Activated CD4-positive, alpha-beta T cell treated with anti-CD3 and anti-CD28 coated beads, Interleukin-2, amount 50 U/mL, for 16 hours (primary cell): ENCODE measurements at places on chromosomes 5 and 9.

- no peak for DNase-seq
These were observed 10.9 kb downstream of the SEC24A start for GRCh38 chr5:134659456-134659855.

GRCh38 chr9:134913713-134914500, 3.8 kb downstream of the FCN1 start:
- DNase-seq, result no peak

DNA sequence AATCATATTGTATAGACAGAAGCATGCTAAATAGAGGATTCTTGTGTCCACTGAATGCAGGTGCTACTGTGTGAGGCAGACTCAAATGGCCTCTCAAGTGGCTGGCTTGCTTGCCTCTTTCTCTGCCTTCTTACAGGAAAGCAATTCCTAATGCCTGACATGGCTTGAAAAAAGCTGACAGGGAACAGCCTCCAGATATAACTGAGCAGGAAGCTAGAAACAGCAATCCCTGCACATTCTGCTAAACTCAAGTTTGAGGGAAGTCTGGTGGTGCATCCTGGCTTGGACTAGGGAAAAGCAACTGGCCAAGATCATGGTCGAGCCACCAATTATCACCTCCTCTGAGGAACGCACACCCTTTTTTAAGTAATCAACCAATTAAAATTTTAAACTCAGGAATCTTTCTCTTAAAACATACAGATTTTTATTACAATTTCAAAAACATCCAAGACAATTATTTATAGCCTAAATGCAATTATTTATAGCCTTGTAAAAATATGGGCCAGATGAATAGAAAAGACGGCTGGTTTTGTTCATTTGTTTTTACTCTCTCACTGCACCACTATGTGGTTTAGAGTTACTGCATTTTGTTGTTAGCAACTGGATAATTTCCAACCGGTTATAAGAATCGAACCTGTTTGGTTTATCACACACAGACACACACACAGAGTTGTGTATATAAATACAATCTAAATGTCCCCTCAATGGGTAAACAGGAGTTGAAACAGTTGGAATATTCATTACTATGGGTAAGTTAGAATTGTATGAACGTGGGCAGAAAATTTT, 290.9 kb upstream of the ANKRD55 start:
- no peak for DNase-seq

DNA sequence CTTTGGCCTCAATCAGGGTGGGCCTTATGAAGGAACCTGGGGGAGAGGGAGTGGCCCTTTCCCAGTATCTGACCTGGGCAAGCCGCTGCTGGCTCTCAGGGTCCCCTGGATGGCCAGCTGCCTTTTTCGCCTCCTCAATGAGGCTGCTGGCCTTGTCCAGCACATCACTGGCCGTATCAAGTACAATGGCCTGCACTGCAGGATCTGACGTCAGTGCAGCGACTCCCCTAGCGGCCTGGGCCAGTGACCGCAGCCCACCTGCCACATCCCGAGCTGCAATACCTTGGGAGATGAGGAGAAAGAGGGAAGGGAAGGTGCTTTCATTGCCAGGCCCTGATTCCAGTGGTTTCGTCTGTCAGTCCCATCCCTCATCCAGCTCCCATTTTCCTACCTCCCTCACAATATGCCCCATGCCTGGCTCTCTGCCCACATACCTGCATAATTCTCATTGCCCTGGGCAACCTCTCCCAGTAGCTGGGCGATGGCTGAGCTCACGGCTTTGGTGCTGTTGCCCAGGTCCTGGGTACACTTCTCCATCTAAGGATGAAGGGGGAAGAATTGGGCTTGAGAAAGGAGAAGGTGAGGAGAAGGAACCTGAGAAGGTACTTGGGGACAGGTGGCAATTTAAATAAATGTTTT, 19.1 kb downstream of the TLN1 start:
- no peak for DNase-seq

GRCh38 chr9:86185872-86186271, 73.6 kb downstream of the C9orf153 start:
- no peak for DNase-seq

DNA sequence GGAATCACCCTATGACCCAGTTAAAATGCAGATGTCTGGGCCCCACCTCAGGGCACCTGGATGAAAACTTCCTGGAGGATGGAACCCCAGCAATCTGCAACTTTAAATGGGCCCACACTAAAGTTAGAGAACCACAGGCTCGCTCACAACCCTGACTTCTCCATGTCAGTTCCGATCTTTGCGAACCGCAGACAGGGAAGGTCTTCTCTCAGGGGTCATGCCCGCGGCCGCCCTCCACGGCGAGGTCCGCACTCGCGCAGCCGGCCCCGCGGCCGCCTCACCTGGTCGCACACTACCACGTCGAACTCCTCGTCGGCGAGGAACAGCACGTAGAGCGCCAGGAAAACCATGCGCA, 499 bp downstream of the ALG2 start:
- DNase-seq, result no peak

GRCh38 chr5:131672776-131673175, 37.7 kb upstream of the RAPGEF6 start:
- no peak for DNase-seq

GRCh38 chr9:126159430-126160060, 167.1 kb upstream of the MVB12B start:
- no peak for DNase-seq

GRCh38 chr5:132775476-132775961, 1.5 kb downstream of the SEPTIN8 start:
- no peak for DNase-seq

DNA sequence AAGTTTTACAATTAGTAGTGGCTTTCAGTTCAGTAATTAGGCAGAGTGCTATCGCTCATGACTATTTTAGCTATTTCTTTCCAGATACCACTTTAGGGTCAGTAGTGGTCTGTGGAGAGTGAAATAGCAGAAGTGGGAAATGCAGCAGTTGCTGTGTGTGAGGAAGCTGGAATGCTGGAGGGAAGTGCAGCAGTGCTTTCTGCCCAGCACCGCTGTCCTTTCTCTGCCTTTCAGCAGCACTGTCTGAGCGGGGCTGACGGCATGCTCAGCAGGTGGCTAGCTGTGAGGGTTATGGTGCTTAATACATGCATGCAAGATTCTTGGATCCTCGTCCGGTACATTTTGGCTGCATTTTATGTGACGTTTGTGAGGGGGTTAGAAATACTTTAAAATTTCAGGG, 213.9 kb downstream of the PBX3 start:
- no peak for DNase-seq

GRCh38 chr9:85534340-85534739, 207.4 kb downstream of the AGTPBP1 start:
- DNase-seq, result no peak

DNA sequence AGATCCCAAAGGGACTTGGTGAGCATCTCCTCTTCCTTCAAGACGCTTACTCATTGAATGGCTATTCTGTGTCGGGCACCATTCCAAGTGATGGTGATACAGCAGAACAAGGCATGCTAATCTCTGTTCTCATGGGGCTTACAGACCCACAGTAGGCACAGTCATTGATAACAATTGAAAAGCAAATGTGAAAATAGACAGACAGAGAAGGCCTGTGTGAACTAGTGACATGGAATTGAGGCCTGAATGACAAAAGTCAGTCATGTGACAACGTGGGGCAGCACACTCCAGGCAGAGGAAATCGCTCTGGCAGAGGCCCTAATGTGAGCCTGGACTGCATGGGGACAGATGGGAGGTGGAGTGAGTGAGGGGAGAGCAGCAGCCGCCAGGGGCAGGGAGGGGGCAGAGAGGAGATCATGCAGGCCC, 70.7 kb upstream of the CPLX2 start:
- no peak for DNase-seq

DNA sequence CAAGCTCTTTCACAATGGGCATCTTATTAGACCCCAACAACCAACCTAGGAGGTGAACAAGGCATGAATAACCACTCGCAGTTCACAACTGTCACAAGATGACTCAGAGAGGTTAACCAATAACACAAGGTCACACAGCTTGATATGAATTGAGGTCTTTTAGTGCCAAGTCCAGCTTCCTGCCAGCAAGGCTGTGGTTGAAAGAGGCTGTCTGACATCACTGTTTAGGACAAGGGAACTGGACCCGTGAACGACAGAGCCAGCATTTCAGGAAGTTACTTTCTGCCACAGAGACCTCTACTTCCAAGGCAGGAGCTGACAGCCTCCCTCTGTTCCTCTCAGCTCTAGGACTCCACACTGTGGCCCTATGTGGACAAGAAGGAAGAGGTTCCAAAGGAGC, 53.4 kb upstream of the ALDH1B1 start:
- peak; percentile 51 for DNase-seq

DNA sequence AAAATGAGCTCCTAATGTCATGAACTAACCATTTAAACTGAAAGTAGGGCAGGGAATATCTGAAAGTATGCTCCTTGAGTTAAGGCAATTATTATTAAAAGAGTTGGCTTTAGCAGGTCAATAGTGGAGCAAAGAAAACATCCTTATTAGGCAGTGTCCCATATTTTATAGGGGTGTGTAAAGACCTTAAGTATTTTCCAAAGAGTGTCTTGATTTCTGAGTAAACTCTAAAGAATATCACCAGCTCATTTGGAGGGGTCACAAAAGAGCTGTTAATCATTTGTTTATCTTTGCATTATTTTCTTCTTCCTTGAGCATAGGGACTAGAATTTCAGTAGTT, 109.3 kb downstream of the MUSK start:
- DNase-seq, result no peak

DNA sequence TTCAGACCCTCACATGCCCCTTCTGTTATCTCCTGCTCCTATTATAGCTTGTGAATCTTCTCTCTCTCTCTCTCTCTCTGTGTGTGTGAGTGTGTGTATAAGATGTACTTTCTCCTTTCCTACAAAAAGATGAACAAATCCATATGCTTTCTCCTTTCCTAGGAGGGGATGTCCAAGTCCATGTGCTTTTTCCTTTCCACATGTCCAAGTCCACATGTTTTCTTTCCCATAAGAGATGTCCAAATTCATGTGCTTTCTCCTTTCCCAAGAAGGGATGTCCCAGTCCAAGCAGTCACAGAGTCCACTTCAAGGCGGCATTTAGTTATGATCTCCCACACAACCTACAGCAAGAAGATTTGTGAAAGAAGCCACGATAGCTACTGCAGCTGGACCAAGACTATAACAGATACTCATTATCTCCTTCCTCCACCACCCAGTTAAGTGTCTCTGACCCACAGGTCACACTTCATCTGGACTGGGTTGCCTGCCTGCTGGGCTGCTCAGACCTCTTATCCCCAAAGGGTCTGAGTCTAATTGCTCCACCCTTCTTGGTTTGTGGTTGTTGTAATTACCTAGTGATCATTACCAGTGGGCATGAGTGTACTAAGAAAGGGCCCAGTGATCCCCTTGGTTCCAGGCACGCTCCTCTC, 18.4 kb upstream of the FOXI1 start:
- DNase-seq, result no peak

- DNase-seq, result no peak
These were observed 292.1 kb downstream of the EPB41L4A start for GRCh38 chr5:112126982-112127381.

DNA sequence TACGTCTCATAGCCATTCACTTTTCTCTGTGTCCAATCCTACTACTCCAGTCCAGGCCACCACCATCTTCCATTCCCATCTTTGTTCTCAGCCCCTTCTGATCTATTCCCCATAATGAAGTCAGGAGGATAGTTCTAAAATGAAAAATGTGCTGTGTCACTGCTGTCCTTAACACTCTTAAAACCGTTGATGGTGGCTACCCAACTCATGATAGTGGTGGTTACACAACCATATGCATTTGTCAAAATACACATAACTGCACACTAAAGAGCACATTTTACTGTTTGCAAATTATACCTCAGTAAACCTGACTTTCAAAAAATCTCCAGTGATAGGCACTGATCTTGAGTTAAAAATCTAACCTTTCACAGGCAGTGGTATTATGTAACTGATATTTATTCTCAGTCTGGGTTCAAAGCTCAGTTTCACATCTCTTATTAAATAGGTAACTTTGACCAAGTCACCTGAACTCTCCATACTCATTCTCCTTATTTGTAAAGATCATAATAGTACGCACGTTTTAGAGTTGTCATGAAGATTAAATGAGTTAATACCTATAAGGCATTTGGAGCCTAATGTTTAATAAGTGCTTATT, 24.6 kb upstream of the ADRB2 start:
- DNase-seq, result no peak

DNA sequence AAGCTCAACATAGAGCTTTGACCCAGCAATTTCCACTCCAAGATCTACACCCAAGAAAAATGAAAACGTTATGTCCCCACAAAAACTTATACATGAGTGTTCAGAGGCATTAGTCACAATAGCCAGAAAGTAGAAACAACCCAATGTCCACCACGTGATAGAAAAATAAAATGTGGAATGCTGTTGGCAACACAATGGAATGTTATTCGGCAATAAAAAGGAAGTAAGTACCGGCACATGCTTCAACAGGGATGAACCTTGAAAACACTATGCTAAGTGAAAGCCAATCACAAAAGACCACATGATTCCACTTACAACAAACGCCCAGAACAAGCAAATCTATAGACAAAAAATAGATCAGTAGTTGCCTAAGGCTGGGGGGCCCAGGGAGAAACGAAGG, 6.0 kb downstream of the UBQLN1 start:
- no peak for DNase-seq

- DNase-seq, result no peak
These were observed 539 bp downstream of the POC5 start for GRCh38 chr5:75716715-75717081.

GRCh38 chr9:30943446-30944224, 1440.8 kb upstream of the ACO1 start:
- no peak for DNase-seq

DNA sequence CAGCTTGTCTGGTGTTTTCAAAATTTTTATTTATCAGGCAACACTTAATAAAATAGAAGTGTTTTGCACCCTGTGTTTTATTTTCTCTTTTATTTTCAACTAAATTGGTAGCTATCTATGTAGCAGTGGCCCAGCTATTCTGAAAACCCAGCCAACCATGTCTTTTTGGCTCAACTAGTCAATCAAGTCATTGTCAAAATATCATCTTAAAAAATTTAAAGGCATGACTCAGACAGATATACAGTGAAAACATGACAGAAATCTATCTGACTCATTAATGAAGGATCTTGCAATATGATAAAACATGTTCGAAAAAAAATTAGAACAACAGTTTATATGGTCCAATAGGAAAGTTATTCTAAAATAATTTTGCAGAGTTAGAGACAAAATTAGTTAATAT, 75.1 kb downstream of the HSD17B4 start:
- DNase-seq, result no peak

- DNase-seq, result peak; percentile 83
These were observed 17.1 kb downstream of the KCTD16 start for GRCh38 chr5:144187699-144188294.
